Activated T-cell treated with anti-CD3 and anti-CD28 coated beads, Interleukin-2, amount 50 U/mL, for 24 hours (primary cell): ENCODE measurements at places on chromosomes 5 and 9.

DNA sequence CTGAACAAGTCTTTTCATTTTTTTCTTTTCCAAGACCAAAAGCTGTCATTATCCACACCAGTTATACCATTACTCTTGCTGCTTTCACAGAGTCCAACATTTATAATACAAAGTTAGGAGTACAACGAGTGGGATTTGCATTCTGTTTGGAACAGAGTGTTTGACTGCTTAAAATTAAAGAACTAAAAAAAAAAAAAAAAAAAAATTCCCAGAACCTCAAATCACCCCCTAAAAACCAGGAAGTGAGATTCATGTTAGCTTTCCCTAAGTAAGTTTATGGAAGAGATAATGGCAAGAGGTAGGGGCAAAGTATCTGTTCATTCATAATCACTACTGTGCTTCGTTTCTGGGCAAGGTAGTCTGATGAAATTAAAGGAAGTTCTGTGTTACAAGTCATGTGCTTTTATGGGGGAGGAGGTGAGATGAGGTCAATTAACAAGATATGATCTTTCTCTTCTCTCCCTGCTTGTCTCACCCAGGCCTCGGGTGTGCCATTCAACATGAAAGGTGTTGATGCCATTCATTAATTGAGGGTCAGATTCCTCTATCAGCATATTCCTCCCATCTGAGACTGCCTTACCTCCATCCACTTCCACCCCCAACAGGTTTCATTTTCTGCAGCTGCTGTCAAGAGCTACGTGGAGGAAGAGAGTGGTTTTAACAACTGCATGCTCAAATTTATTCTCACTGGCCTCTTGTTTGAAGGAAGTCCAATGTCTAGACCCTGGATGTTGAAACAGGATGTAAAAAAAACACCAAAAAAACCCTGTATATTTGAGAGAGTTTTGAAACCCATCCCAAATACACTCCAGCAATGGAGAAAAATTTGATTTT lies 58.1 kb downstream of the MARCHF3 start:
- peak; percentile 43 for DNase-seq

DNA sequence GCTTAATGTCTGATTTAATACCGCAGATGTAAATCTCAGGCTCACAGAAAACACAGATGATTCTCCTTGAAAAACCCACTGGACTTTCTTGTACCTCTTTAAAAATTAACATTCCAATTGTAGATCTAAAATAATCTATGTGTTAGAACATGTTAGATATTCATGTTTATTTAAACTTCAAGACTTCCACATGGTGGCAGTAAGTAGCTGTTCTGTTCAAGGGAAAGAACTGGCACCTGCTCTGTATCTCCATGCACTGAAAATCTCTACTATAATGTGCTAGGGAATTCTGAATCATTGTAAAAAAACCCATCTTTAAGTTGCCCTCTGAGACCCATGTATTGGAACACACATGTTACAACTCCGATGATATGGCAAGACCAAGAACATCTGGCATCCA lies 366.9 kb downstream of the DMRTA1 start:
- DNase-seq: no peak

DNA sequence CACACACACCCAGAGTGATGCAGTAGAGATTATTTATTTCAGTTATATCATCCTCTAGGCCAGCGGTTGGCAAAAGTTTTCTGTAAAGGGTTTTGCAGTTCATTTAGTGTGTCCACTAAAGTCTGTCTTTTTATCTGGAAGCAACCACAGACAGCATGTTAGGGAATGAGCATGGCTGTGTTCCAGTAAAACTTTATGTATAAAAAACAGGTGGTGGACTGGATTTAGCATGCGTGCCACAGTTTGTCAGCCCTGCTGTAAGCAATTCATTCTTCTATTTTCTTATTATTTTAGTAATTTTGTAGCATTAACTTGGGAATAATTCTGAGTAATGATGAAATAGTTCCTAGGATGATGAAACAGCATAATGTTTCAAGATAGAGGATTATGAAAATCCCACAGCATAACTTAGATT lies 51.7 kb downstream of the CCNH start:
- no peak for DNase-seq

DNA sequence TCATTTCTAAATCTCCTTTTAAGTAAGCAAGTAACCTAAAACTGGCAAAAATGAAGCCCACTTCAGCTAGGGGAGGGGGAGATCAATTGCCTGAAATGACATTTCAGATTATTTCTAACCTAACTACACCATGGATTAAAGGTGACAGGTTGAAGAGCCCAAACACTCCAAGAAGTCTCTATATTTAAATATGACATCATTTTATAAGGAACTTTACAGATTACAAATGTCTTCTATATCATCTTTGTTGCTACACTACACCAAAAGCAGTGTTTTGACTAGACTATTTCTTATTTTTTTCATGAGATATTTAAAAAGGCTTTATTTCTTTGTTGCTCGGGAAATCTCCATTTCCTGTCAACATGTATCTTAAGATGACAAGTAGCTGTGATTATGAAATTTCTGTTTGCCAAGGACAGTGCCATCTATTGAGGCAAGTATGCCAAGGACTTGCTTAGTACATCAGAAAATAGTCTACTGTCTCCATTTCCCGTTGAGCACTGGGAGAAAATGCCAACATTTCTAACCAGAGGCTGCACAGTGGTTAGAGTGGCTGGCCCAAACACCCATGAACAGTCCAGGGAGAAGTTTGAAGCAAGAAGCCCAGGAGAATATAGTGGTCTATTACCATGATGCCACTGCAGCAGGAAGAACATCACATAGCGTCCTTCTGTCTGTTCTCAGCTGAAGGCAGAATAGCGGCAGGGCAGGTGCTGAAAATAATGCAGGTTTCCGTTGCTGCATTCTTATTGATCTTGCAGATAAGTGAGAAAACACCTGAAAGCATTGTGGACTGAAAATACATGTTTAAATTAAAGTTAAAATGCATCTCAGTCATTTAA lies 93.4 kb upstream of the ITGA2 start:
- no peak for DNase-seq

DNA sequence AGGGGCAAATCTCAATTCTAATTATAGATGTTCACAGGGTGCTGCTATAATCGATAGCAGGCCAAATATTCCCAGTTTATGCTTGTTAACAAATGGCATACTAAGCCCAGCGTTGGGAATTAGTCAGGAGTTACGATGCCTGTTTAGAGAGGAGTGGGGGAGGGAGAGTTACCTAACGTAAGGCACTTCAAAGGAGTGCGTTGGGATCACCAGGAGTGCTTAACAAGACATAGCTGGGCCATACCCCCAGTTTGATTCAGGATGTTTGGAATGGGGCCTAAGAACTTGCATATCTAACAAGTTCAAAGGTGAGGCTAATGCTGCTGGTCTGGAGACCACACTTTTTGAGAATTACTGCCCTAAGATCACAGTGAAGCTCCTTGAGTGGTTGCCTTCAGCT lies 14.5 kb upstream of the SRP19 start:
- DNase-seq: no peak

DNA sequence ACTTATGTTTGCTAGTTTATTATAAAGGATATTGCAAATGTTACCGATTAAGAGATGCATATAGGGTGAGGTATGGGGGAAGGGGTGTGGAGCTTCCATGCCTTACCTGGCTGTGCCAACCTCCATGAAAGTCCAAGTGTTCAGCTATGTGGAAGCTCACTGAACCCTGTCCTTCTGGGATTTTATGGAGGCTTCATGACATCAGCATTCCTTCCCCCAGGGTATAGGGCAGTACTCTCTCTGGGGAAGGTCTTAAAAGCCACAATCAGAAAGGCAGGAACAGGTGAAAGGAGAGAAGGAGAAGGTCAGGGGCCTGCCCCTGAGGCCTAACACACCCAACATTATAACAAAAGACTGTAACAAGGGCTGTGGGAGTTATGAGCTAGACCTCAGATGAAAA lies 592.6 kb downstream of the PDE4D start:
- no peak for DNase-seq

GRCh38 chr5:127311781-127312525 lies 21.4 kb downstream of the MEGF10 start:
- DNase-seq: no peak

DNA sequence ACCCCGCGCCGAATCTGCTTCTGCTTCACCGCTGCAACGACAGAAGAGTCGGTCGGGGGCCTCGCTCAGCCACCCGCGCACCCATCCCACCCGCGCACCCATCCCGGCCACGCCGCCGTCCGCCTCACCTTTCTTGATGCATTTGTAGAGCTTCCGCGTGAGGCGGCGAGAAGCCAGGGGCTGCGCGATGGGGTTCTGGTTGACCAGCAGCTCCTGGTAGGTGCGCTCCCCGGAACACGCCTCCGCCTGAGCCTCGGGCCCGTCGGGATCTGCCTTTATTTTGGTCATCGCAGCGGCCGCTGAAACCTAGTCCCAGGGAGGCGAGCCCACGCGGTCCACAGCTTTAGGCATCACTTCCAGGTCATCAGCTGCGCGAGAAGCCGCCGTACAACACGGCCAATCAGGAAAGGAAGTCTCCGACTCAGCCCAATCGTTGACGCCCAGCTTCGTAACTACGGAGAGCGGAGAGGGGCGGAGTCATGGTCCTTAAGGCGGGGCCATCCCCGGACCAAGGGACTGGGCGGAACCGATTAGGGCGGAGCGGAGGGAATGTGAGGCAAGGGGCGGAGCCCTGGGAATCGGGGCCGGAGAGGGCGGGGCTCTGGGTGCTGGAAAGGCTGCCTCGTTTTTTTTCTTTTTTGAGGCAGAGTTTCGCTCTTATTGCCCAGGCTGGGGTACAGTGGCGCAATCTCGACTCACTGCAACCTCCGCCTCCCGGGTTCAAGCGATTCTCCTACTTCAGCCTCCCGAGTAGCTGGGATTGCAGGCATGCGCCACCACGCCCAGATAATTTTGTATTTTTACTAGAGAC lies at the start of gene NHP2:
NHP2 (minus strand) TSS at position 356 of the 811 bp plus-strand sequence; CDS start at position 288, 68 bp downstream.
- DNase-seq: peak; percentile 99

- no peak for DNase-seq
These were observed 50.4 kb downstream of the RUSC2 start for GRCh38 chr9:35540315-35540714.

DNA sequence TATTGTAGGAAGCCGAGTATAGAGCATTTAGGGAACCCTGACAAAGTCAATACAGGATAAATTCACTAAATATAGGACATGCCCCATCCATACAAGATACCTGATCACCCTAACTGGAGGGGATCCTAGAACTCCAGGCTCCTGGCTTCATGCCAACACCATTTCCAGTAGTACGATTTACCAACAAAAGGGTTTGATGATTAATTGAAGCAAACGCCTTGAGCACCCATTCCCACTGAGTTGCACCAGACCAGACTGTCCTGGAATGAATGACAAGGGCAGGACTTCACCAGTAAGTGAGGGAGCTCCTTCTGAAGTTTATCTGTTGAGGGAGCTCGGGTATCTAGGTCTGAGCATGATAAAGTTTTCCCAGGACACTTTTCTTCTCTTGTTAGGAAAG lies 327.2 kb upstream of the MSX2 start:
- DNase-seq: no peak

GRCh38 chr5:31107091-31107518 lies 86.4 kb upstream of the CDH6 start:
- no peak for DNase-seq

- no peak for DNase-seq
These were observed 203.9 kb upstream of the RASEF start for GRCh38 chr9:83266666-83267496.

DNA sequence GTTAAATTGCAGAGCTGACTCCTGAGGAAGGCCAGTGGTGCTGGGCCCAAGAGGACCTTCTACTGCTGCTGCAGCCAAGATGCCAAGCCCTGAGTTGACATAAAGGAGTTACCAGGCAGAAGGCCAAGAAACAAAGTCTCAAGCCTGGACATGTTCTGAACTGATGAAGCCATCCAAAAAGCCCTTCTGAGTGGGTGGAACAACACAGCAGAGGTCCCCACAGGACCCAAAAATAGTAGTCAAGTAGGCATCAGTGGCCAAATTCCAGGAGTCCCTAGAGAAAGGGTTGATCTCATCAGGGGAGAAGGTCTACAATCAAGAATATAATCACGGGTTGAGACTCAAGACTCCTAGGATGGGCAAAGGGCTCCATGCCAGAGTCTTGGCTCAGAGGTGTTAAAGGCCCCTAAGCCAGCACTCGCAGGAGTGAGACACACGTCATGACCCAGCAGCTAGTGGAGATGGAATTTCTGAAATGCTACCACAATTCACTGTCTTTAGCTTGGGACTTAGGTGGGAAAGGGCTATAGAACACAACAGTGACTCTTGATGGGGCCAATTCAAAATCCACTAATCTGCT lies 119.7 kb downstream of the FANCC start:
- no peak for DNase-seq

DNA sequence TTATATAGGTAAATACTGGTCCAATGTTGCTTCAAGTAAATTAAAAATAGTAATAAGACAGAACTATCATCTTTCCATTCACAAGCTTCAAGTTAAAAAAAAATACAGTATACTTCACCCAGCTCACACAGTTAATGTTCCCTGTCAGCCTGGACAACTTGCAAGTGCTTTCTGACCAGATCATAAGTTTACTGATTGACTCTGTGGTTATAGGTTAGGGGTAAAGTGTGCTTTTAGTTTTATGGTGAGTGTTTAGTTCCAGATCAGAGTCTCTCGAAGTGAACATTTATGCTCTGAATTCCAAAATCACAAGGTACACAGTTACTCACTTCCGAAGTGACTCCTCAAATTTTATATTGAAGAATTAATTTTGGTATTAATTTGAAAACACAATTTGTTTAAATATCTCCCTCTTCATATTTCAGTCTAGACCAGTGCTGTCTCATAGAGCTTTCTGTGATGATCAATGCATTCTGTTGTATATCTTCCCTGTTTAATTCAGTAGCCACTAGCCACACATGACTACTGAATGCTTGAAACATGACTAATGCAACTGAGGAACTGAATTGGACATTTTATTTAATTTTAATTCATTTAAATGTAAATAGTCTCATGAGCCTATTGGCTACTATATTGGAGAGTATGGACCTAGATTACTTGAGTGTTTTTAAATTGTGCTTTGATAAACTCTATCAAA lies 90.7 kb downstream of the MEF2C start:
- DNase-seq: no peak

- no peak for DNase-seq
These were observed 30.6 kb downstream of the C9orf85 start for GRCh38 chr9:71941998-71942567.

DNA sequence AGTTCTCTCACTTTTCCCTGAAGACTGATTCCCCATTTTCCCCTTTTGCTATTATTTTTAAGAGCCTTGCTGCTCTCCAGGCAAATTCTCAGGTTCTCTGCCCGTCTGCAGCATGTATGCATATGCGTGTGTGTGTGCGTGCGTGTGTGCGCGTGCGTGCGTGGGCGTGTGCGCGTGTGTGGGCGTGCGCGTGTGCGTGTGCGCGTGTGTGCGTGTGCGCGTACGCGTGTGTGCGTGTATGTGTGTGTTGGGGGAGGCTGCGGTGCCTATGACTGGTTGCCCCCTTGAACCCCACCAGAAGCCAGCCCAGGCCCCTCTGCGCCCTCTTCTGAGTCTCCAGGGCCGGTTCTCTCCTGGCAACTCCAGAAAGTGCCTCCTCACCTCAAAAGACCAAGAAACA lies 987 bp upstream of the FOXI1 start:
- DNase-seq: no peak

- no peak for DNase-seq
These were observed 66.7 kb downstream of the KIAA1958 start for GRCh38 chr9:112553256-112553826.

DNA sequence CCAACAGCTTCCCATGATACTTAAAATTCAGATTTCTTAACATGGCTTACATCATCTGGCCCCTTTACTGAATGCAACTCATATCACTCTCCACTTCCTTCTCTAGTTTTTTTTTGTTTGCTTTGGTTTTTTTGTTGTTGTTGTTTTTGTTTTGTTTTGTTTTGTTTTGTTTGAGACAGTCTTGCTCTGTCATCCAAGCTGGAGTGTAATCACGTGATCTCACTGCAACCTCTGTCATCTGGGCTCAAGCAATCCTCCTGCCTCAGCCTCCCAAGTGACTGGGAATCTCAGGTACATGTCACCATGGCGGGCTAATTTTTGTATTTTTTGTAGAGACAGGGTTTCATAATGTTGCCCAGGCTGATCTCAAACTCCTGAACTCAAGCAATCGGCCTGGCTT lies 41.4 kb downstream of the CPLANE1 start:
- DNase-seq: no peak
